ENCODE measurements at places on chromosomes 2 and 18.

DNA sequence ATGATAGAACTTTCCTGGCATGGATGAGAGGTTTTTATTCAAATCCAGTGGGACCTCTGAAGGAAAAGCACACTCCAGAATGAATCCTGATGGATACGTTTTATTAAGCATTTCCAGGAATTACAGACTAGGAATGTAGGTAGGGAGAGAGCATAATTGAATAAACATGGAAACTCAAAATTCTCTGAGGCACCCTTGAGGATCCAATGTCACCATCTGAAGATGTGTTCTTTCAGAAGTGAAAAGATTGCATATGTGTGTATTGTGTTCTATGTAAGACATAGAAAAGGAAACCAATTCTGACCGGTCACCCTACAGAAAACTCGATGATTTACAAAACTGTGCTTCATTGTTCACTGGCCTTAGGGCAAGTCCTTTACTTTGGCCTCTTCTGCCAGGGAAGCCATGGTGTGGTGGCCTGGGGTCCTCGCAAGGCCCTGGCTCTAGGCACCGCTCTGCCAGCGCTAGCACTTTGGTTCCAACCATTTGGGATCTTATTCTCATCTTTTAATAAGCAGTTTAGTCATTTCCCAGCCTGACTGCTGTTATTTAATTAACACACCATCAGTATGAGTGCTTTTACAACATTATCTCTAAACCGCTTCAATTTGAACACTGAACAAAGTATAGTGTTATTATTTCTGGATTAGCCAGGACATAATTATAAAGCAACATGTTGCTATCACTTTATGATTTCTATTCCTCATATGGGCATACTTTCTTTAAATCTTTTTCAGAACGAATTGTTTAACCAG lies 4.5 kb upstream of the GKN1 start:
- DNase-seq, result no peak

- no peak for DNase-seq
Observed at GRCh38 chr2:25338401-25338800, 3.3 kb downstream of the DNMT3A start.

DNA sequence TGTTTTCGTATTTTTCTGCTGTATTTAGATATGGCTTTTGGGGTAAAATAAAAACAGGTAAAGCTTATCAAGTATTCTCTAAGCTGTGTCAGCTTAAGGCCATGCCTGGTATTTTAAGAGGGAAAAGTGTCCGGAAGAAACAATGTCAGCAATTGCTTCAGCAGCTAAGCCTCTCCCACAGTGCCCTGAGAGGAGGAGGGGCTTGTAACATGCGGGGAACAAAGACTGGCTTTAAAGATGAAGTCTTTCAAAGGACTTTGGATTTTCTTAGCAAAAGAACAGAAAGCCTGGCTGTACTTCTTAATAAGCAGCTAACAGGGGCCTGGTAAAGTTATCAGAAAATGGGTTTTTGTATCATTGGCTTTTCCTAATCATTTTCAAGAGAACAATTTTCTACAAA lies 102.8 kb downstream of the PXDN start:
- no peak for DNase-seq

GRCh38 chr2:54579682-54580620 lies 123.8 kb downstream of the SPTBN1 start:
- DNase-seq, result no peak

GRCh38 chr18:48780913-48781162 lies 169.9 kb downstream of the SMAD7 start:
- no peak for DNase-seq

GRCh38 chr18:7614042-7614441 lies 46.9 kb downstream of the PTPRM start:
- no peak for DNase-seq

DNA sequence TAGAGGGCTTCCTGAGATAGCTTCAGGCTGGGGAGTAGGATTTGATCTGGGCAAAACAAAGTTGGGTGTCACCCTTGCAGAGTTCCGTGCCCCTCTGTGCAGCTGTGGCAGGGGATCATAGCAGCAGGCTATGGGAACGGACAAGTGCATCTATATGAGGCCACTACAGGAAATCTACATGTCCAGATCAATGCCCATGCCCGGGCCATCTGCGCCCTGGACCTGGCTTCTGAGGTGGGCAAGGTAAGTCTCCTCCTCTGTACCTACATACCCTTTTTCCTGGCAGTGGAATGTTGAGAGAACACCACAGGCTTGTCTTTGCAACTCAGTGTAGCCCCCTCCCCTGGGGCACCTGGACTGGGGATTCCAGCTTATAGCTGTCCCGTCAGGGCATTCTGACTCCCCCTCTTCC lies 3.5 kb downstream of the WDR54 start:
- DNase-seq, result no peak

GRCh38 chr2:33531549-33532059 lies 55.2 kb downstream of the RASGRP3 start:
- DNase-seq, result no peak

GRCh38 chr18:55384551-55385275 lies 203.3 kb downstream of the TCF4 start:
- DNase-seq, result peak; percentile 13

DNA sequence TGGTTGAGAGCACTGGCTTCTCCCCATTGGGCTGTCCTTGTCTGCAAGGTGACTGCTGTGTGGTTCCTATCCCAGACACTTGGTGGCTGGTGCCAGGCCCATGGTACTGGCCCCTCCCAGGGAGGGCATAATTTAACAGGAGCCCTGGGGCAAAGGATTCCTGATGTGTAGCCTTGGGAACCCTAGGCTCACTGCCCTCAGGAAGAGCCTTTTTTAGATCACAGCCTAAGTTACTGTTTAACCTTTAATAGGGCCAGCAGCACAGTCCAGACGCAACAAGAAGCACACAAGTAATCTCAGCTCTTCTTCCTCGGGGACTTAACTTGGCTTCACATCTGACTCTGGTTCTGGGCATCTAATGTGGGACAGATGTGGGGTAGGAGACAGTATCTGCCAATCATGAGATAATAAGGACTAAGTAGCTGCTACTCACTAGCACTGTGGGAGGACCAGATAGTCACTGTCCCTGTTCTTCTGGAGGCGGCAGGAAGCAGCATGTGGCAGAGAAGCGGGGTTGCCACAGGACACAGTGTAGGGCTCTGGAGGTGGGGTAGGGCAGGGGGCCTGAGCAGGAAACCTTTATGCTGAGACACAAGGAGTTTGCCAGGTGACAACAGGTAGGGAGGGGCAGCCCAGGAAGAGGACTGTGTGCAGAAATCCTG lies 136.3 kb downstream of the TMEM17 start:
- DNase-seq, result no peak

DNA sequence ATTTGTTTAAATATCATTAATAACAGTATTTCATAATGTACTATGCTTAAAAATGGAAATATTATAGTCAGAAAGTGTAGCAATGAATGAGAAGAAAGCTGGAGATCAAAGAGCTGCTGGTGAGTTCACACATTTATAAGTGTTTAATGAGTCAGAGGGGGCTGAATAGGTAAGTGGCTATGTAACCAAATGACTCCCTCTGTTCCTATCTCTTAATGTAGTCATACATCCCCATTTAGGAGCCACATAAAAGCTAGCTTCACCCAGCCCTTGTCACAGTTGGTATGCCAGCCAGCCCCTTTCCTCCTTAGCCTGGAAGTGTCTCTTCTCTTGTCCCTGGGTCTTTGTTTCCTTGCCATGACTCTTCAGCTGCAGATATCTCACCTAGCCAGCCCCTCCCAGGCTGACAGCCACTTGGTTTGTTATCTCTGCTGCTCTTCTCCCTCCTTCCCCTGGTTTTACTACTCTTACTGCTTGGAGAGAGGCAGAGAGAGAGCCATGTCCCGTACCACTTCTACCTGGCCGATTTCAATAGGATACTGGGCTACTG lies 438.6 kb upstream of the HNMT start:
- no peak for DNase-seq

GRCh38 chr18:37396971-37397720 lies 168.5 kb downstream of the CELF4 start:
- DNase-seq, result no peak

- no peak for DNase-seq
Observed at GRCh38 chr18:70418546-70419311, 129.9 kb downstream of the SOCS6 start.

DNA sequence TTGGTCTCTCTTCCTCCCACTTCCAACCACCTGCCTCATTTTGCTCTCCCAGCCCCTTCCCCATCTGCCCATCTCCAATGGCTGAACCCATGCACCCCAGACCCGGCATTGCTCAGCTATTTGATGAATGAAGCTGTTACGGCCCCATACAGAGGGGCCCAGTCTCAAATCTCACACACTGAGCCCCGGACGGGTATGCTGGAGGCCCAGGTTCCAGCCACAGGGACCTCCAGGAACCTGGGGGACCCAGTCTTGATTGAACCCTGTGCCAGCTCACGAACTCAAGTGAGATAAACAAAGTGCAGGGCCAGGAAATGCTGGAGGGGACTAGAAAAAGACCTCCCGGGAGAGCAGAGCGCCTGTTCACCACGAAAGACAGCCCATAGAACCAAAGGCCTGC lies 63.4 kb upstream of the TEX51 start:
- no peak for DNase-seq

GRCh38 chr2:121375621-121376159 lies 90.7 kb upstream of the TFCP2L1 start:
- no peak for DNase-seq

GRCh38 chr2:101151859-101152271 lies 683 bp upstream of the TBC1D8 start:
- DNase-seq, result no peak

- DNase-seq, result no peak
Observed at GRCh38 chr2:46326231-46326980, 29.2 kb downstream of the EPAS1 start.

DNA sequence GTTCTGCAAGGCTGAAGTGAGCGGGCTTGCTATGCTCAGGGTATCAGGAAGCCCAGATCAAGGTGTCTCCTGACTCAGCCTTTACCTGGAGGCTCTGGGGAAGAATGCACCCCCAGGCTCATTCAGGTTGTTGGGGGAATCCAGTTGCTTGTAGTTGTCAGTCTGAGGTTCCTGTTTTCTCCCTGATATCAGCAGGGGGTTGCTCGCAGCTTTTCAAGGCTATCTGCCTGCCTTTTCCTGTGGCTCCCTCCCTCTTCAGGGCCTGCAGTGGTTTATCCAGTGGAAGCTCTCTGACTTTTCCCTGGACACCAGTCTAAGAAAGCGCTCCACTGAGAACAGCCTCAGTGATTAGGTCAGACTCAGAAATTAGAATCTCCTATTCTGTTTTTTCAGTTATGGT lies 116.6 kb downstream of the PTPRM start:
- no peak for DNase-seq

DNA sequence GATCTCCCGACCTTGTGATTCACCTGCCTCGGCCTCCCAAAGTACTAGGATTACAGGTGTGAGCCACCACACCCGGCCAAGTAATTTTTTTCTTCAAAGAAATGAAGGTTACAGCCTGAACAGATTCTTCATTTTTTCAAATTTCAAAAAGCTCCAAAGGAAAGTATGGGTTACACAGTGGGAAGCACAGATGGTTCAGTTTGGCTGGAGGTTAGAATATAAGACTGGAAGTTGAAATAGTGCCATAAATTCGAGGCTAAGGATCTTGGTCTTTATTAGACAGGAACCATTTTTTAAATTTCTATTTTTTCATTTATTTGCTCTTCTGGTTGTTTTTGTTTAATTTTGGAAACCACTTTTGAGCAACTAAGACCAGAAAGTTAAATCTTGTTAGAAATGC lies 120.0 kb downstream of the STK39 start:
- DNase-seq, result no peak

DNA sequence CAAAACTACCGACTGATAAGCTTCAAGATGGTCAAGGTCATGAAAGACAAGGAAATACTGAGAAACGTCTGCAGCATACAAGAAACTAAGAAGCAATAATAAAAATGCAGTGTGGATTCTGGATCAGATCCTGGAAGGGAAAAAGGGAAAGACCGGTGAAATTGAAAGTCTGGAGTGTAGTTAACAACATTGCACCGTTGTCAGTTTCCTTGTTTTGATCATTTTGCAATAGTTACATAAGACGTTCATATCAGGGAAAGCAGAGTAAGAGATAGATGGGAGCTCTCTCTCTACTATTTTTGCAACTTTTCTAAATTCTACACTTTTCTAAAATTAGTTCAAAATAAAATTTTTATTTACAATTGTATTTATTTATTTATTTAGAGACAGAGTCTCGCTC lies 15.0 kb upstream of the ZNF407 start:
- DNase-seq, result peak; percentile 10

DNA sequence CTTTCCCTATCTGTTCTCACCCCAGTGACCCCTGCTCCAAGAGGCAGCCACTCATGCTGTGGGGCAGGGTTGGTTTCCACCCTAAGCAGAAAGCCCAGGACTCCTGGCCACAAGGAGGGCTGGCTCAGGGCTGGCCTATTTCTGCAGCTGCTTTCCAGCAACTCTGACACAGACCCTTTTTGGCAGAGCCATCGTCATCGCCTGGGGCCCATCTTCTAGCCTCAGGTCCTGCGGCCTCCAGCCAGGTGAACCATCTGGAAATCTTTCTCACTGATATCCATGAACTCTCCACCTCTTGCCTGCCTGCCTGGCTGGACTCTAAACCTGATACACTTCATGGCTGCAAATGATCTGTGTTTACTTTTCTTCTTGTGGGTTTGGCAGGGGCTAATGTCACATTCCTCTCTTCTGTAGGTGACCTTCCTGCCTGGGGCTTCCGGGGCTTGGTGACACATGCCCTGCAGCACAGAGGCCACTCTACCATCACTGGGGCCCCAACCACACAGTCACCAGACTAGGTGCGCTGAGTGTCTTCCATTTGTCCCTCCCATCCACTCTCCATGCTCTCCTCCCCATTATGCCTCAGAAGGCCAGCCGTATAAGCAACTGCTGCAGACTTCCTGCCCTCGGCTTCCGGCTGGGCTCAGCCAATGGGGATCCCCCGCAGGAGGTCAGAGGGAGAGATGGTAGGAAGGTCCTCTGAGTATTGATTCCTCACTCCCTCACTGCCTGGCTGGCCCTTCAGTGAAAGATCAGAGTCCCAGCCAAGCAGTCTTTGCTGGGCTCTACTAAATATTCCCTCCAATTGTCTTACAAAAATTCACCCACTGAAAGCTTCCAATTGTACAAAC lies 9.7 kb upstream of the COPS8 start:
- no peak for DNase-seq

DNA sequence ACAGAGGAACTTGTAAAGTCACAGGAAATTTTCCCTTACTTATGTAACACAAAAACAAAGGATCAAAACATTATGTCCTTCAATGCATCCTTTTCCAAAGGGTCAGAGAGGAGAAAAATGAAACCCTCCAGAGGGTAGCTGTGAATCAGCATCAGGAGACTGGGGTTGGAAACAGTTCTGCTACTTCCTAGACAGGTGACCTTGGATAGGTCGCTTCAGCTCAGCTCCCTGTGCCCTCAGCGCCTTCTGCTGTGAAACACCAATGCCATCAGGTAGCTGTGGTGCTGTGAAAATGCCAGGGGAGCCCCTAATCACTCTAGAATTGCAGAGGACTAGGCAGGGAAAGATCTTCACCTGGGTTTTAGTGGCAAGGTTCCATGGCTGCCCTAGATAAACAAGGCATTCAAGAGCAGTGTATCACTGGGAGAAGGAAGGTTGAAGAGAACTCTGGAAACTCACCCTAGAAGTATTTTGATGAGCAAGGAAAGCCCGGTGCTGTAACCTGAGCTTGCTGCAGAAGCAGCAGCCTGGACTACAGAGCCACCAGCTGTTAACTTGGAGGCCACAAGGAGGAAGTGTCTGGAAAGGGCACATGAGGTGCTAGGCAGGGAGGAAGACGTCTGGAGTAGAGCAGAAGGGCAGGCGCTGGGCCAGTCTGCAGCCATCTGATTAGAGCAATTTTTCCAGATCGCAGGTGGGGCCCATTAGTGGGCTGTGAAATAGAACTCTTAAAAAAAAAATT lies 100.7 kb upstream of the MCFD2 start:
- DNase-seq, result peak; percentile 64
